ENCODE measurements at places on chromosomes 4 and X.

DNA sequence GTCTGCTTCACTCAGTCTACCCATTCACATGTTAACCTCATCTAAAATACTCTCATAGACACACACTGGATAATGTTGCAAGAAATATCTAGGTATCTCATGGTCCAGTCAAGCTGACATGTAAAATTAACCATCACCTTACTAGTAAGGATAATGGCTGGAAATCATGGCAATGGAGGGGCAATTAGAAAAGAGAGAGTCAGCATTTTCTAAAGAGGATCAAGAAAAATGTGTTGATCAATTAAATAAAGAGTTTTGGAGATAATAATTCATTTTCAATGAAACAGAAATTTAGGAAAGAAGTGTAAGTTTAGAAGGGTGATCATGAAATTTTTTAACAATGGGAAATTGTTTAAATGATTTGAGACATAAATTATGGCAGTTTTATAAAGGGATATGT lies 1914.1 kb upstream of the IGFBP7 start:
- DNase-seq = no peak

GRCh38 chr4:137125011-137125410 lies 407.3 kb downstream of the PCDH18 start:
- no peak for DNase-seq

- DNase-seq = no peak
Measured at GRCh38 chr4:26197018-26197779, 123.6 kb upstream of the RBPJ start.

DNA sequence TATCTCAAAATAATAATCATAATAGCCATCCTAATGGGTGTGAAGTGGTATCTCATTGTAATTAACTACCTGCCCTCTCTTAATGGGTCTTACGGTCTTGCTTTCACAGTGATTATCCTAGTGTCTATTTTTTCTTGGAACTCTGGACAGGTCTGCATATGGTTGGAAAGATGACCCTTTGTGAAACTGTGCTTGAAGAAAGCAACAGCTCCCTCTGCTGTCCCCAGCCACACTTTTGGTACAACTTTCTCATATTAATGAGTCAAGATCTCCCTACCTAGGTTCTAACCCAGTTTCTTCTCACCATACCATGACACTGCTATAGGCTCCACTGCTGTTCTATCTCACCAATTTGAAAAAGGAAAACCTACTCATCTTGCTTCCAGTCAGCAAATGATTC lies 2.4 kb downstream of the TFDP3 start:
- DNase-seq = no peak

- no peak for DNase-seq
Measured at GRCh38 chr4:55385201-55385649, 10.5 kb upstream of the TMEM165 start.

GRCh38 chr4:18042754-18043153 lies 21.2 kb upstream of the LCORL start:
- DNase-seq = no peak

Measured in posterior vena cava (tissue), 2 donors.